MV-4-11 (cell line): ENCODE measurements at places on chromosomes 3 and 15.

DNA sequence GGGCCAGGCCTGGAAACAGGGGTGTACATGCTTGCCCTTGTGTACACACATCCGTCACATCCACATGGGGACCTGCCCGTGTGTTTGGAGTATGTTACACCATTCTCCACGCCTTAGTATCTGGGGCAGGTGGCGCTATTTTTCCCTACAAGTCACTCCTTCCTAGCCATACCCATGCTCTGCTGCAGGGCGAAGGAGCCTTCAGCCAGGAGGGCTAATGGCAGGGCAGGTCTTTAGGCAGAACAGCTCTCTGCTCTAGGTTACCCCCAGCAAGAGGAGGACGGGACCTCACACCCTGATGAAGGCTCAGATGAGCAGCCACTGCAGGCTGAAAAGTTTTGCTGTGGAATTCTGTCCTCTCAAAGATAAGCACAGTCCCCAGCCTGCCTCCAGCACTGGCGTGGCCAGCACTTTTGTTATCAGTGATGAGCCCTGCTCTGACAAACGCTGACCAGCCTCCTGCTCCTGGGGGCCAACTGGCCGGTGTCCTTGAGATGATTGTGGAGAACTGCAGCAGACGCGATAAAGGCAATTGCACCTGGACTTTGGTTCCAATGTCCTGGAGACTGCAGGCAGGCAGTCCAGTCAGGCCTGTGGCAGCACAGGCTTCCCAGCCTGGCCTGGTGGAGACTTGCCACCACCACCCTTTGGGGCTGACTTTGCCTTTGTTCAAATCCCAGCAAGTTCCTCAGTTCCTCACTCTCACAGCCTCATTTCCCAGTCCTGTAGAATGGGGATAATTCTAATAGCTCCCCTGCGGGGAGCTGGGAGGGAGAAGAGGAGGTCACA lies 19.8 kb upstream of the PIGZ start:
- no peak for DNase-seq

DNA sequence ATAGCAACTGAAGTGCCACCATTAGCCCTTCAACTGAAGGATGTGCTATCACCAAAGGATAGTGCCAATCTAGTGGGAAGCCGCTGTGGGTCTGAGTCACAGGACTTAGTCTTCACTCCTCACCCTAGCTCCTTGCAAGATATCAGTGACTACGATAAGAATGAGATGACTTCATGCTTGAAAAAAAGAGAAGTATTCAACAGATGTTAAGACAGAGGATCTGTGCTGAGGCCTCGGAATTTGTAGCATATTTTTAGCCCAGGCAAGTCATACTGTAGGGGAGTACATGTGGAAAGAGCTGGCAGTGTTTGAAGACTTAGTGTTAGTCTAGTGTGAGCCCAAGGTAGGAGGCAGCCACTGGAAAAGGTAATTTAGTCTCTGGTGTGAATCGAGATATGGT lies 270.7 kb upstream of the LRTM1 start:
- peak; percentile 97 for DNase-seq

DNA sequence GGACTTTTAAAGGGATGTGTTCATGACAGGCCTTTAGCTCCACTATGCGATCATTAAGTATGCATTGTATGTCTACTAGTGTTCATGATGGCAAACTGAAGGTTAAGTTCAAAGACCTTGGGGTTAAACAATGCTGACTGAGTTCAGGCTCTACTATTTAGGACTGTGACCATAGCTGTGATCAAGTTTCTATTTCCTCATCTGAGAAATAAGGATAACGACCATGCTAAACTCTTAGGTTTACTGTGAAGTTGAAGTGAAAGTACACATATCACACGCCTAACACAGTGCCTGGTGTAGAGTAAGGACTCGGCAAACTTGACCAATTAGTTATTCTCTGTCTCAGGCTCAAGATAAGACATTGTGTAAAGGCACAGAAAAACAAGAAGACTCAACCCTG lies 243.2 kb downstream of the MBNL1 start:
- peak; percentile 69 for DNase-seq

GRCh38 chr3:28104896-28105534 lies 136.4 kb upstream of the CMC1 start:
- DNase-seq, result no peak

DNA sequence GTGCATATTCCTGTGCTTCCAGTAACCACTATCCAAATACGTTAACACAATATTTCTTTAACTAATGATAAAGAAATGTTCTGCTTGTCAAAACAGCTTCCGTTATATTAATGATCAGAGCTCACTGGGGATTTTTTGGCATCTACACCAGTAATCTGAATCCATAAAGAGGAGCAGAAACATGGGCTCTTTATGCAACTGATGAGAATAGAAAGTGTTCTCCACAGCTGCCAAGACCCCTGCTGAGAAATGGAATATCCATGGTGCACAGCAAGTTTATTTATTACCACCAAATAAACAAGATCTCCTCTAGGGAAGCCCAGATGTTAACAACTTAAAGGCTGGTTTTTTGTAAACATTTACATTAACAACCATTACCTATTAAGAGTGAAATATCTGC lies 54.5 kb downstream of the ALDH1A2 start:
- no peak for DNase-seq

GRCh38 chr3:12318758-12319621 lies 30.1 kb downstream of the PPARG start:
- DNase-seq, result no peak

- DNase-seq, result no peak
Observed at GRCh38 chr15:89196994-89197393, 24.4 kb downstream of the RLBP1 start.

DNA sequence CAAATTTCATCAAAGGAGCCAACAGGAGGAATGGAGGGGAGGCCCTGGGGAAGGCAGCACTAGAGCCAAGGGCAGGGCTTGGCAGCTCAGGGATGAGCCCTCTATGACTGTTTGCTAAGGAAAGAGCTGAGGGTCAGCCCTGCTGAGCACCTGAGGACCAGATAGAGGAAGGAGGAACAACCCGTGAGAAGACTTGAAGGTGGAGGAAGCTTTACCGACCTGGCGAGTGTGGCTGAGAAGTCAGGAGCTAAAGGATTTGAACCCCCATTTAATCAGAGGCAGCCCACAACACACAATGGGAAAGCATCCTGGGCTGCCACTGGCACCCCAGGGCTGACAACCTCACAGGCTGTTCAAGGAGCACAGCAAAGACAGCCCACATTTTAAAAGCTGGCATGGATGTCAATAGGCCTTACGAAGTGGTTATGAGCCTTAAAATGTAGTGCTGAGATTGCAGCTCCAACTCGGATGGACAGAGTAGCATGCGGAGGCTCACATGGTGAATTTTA lies 20.7 kb upstream of the LRRC2 start:
- no peak for DNase-seq

DNA sequence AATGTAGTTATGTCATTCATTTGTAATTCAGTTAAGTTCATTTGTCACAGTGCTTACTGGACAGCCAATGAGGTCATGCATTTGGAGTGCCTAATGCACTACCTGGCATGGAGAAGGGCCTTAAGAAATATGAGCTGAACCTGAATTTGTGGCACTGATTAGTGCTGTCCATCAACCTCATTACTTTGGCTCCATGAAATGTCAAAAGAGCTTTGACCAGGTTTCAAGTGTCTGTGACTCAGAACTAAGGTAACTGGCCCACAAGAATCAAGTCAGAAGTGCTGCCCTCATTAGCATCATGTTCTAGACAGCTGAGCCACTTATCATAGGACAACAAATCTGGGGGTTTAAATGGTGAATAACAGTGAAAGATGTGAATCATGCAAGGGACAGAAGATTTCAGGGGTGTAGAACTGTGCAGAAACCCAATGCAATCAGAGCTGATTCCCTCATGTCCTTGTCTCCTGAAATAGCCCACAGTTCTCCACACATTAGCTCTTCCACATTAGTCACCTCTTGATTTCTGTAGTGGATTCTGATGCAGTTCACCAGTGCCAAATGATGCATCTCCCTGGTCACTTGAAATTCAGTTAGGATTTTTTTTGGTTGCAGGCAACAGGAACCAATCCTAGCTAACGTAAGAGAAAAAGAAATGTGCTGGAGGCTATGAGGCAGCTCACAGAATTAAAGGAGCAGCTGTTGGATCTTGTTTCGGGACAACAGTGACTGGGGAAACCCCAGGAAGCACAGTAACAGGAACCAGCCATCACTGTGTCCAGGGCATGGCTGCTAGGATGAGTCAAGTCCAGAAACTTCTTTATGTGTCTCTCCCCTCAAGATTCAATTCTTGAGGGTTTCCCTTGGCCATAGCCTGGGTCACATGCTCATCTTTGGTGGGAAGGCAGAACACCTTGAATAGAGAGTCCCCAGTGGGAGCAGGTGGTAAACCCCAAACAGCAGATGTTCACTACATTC lies 38.7 kb downstream of the CHST2 start:
- no peak for DNase-seq

DNA sequence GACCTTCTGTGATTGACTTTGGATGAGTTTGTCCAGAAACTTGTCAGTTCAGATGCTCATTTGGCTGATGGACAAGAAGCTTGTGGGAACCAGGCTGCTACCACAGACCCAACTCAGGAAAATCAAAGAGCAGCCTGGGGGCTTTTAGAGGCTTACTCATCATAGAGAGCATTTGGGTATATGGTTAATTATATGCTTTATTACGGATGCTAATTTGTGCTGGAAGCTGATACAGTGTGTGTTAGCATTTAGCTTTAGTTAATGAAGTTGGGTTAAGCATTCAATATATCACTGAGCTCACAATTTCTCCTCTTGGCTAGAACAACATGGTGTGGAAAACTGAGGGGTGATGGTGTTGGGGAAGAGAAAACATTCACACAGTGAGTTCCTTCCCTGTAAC lies 664.2 kb upstream of the CFAP20DC start:
- no peak for DNase-seq

- DNase-seq, result no peak
Observed at GRCh38 chr15:53670701-53671100, 88.8 kb downstream of the WDR72 start.

- no peak for DNase-seq
Observed at GRCh38 chr15:69939513-69940440, 157.9 kb downstream of the TLE3 start.

DNA sequence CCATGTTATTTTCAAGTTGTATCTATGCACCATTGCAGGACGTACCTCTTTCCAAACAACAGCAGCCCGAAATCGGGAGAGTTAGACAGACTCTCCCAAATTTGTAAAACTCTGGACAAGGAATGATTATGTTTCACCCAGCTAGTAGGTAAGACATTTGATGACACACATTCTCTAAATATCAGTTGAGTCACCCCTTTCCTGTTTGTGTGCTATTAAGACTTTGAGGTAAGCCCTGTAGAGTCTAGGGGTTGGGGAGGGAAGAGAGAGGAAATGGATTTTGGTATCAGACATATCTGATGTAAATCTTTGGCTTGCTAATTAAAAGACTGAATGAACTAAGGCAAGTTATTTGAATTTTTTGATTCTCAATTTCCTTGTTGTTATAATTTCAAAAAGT lies 999.0 kb downstream of the TUSC7 start:
- no peak for DNase-seq

- no peak for DNase-seq
Observed at GRCh38 chr15:76533995-76534394, 197.4 kb downstream of the ISL2 start.

- no peak for DNase-seq
Observed at GRCh38 chr3:16361087-16361486, 96.1 kb downstream of the OXNAD1 start.

GRCh38 chr3:188706599-188706998 lies 465.2 kb upstream of the TPRG1 start:
- no peak for DNase-seq

- no peak for DNase-seq
Observed at GRCh38 chr15:35667908-35668307, 121.9 kb upstream of the DPH6 start.

DNA sequence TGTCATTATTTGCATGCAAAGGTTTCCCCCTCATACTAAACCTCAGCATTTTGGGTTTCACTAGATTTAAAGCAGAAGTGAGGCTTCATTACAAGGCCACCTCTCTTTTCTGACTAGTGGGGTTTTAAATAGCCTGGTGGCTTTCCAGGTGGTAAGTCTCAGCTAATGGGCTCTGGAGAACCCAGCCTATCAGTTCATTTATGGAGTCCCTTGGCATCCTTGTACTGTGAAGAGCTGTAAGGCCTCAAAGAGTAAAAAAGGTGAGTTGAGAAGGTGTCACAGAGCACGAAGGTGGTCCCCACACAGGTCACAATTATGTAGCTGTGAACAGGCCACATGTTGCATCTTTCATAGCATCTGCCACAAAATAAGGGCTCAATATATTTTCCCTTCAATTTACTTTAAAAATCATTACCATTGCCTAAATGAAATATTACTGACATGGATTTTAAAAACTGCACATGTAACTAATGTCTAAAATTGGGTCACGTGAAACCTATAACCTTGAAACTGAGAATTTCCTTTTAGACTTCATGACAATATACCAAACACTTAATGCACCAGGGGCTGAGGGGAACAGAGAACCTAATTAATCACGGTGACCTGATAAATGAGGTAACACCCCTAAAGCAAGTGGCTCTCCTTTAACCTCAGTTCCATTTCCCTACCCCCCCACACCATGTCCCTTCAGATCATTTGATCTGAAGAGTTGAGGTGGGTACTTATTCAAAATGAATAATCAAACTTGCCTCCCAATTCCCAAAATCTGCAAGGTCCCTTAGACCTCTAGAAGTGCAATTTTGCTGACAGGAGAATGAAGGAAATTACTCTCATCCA lies 1.3 kb downstream of the NGLY1 start:
- DNase-seq, result no peak

DNA sequence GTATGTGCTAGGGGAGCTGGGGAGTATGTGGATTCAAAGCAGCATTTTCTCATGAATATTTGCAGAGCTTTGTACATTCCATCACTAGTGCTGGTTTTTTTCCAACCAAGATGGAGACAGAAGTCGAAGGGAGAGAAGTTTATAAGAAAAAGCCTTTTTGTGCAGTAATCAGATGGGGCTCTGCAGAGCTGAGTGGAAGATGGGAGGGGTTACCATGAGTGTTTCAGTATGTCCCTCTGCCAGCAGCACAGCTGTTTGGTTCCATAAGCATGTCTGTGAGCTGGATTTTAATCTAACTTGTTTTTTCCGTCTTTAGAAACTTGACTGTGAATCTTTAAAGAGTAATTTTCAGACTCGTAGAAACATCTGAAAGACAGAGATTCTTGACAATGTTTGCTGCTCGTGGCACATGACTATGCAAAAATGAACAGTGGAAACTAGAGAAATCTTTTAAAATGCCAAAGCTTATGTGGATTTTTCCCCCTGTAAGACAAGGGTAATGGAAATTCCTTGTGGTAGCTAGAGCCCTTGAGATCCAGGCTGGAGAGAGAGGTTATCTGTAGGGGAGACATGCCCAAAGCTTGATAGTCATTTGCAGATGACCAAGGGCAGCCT lies 20.3 kb downstream of the STARD9 start:
- no peak for DNase-seq

GRCh38 chr3:109057056-109057455 lies 60.9 kb downstream of the MORC1 start:
- no peak for DNase-seq

- peak; percentile 55 for DNase-seq
Observed at GRCh38 chr3:66980791-66981190, 17.3 kb upstream of the KBTBD8 start.
